Vagina (tissue), 2 donors: ENCODE measurements at places on chromosomes 12 and 14.

DNA sequence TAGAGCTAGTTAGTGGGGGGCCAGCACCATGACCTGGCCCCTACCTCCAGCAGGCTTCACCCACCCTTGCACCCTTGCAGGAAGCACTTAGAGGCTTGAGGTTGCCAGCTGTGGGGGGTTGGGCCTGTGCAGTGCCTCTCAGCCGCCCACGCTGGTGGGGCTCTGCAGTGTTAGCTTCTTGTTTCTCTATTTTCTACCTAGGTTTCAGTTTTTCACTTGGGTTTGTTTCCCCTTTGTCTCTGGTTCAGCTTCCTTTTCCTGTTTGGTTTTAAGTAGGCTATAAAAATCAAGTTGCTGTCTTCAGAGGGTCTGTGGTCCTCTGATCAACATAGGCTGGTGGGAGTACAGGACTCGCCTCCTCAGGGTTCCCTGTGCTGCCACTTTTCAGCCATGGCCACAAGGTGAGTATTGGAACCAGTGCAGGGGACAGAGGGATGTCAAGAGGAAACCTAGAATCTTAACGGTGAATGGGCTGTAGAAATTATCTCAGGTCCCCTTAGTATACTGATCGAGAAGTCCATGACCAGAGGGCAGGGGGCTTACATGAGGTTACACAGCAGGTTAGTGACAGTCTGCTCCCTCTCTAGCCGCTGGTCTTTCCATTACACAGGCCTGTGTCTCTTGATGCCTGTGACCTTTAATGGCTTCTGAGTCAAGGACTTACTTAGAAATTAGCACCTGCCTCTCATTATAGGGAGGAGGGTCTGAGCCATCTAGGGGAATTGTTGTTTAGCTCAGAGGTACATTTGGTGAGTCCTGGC is at the start of gene EVL:
TSS of gene EVL (plus strand) at position 312 of the 761 bp plus-strand sequence. CDS start at position 391, 79 bp downstream.
- no peak for DNase-seq

- peak; percentile 77 for DNase-seq
Observed at GRCh38 chr14:72607386-72608130, 286.3 kb downstream of the DPF3 start.

DNA sequence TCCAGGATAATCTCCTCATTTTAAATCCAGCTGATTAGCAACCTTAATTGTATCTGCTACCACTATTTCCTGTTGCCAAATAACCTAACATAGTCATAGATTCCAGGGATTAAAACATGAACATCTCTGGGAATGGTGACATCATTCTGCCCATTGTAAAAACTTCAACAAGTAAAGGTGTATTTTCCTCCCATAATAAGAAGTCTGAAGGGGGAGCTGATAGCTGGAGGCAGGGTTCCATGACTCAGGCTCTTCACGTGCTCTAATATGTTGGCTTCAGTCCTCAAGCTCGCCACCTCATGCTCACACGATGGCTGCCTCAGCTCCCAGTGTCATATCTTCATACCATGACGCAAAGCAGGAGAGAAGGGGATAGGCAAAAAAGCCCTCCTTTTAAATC is 172.0 kb upstream of the VASH1 start:
- DNase-seq, result no peak

DNA sequence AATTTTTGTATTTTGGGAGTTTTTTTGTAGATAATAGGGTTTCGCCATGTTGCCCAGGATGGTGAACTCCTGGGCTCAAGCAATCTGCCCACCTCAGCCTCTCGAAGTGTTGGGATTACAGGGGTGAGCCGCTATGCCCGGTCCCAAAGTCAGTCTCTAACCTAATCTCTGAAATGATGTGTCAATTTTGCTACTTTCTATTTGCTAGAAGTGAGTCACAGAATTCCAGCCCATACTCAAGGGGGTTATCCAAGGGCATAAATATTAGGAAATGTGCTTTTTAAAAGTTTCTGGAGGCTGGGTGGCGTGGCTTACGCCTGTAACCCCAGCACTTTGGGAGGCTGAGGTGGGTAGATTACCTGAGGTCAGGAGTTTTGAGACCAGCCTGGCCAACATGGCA is 40.5 kb downstream of the RESF1 start:
- DNase-seq, result no peak

DNA sequence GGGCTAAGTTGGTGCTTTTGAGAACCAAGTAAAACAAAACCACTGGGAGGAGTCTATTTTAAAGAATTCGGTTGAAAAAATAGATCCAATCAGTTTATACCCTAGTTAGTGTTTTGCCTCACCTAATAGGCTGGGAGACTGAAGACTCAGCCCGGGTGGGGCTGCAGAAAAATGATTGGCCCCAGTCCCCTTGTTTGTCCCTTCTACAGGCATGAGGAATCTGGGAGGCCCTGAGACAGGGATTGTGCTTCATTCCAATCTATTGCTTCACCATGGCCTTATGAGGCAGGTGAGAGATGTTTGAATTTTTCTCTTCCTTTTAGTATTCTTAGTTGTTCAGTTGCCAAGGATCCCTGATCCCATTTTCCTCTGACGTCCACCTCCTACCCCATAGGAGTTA is 1.8 kb upstream of the RAB5B start:
- DNase-seq, result no peak

GRCh38 chr12:106976668-106977067 is 10.3 kb downstream of the MTERF2 start:
- DNase-seq, result no peak

GRCh38 chr14:76566439-76566838 is 190.5 kb downstream of the ESRRB start:
- DNase-seq, result no peak

GRCh38 chr12:6784761-6785160 is 4.6 kb upstream of the CD4 start:
- DNase-seq, result no peak

DNA sequence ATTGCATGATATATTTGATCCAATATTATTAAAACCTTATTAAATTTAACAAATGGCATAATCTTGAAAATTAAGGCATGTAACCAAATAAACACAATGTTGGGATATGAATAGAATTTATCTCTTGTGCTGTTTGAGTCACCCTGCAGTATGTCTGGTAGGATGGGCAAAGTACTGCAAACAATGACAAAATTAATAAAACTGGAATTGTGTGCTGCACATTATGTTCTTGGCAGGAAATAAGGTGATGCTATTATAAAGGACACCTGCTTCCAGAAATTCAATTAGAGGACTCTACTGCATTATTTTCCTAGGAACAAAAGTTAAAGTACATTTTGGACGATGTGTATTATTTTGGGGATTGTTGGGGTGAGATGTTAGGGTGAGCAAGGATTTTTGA is 132.7 kb downstream of the PPFIA2 start:
- DNase-seq, result no peak

DNA sequence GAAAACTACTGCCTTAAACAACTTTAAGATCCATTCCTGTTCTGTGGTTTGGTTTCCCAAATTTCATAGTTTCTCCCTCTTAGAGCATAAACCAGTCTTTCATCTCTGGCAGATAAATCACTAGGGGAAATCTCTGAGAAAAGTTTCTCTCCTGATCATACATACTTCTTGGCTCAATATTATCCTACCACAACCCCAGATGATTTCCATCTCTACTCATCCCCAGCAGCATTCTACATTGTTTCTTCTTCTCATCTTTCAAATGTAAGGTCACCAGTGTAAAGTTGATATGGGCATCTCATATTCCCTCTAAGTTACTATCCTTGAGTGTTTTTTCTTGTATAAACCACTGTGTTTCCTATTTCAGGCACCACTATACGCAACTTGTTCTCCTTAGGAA is 45.9 kb upstream of the PLEKHG7 start:
- DNase-seq, result no peak

DNA sequence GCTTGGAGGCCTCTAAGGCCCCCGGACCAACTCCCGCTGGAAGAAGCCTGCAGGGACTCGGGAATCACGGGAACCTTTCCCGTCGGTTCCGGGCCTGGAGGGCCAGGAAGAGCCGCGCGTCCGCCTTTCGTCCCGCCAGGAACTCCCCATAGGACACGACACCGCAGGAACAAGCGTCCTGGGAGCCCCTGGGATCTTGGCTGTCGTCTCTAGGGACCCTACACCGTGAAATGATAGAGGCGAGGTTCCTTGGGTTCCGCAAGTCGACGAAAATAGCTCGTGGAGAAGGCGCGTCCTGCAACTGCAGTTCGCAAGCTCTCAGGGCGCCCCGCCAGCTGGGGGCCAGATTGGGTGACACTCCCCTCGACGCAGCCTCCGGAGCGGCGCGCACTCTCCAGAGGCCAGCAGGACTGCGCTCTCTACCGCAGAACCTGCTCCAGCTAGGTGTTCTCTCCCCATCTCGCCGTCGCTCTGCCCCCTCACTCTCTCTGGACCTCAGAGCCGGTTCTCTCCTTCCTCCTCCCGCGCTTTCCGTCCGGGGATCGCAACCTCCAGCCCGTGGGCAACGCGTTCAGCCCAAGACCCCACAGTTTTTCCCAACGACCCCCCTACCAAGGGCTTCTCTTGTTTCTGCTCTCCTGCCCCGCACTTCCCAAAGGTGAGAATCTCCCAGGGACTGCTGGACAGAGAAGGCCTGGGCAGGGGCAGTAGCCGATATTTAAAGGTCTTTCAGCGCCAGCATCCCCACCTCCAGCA is 776 bp downstream of the BMP4 start:
- no peak for DNase-seq

- DNase-seq, result no peak
Observed at GRCh38 chr14:104696671-104697316, 7.4 kb downstream of the INF2 start.

GRCh38 chr14:36167431-36167830 is 9.1 kb downstream of the PTCSC3 start:
- no peak for DNase-seq

DNA sequence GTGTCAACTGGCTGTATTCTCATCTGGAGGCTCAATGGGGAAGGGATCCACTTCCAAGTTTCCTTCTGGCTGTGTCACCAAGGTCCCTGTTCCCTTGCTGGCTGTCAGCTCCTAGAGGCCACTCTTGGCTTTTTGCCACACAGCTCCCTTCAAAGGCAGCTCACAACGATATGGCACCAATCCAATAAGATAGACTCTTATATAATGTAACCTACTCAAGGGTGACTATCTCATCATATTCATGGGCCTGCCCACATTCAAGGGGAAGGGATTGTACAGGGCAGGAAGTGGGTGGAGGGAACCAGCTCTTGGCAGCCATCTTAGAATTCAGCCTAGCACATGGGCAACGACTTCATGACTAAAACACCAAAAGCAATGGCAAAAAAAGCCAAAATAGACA is 98.7 kb upstream of the PLXNC1 start:
- DNase-seq, result no peak

DNA sequence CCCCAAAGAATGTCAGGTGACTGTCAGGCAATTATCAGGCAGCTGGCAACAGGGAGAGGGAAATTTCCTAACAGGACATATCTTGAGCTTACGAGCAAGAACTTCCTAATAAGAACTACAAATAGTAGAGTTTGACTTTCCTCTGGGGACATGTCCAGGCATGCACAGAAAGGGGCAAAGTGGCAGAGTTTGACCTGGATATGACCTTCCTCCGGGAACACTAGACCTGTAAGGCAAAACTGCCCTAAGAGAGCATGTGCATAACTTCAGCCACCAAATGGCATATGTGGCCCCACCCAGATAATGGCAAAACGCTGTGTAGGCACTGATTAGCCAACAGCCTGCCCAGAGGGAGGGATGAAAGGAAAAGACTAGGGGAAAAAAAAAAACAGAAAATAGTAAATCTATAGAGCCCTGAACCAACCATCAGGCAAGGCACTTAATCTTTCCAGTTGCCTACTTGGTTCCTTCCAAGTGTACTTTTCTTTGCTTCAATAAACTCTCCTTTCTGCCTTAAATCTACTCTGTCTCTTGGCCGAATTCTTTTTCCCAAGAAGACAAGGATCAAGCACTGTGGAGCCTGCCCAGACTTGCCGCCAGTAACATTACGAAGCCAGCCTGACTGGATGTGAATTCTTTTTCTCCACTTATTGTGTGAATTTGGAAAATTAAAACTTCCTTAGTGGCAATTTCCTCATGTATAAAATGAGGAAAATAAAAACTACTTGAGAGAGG is 164.1 kb downstream of the SPTSSA start:
- no peak for DNase-seq

DNA sequence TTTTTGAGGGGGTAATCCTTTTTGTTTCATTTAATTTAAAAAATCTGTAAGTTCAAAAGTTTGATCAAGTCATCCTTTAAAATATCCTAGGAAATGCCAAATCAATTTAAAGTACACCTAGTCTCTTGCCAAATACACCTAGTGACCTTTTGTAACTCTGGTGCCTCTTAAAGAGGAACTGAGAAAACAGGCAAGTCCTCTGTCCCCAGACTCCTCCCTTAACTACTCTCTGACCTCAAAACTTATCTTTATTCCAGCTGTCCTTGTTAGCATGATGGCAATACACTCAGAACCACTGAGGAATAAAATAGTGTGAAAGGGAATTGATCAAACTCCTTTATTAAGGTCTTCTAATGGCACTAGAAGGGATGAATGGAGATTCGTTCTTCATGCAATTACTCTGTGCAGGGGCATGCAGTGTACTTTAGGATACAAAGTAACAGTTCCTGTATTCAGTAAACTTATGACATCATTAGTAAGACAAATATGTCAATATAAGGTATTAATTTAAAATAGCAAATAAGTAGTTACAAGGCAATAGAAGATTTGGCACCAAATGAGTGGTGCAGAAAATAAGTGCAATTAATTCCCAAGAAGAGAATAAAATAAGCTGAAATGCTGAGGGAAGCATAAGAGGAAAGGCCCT is 3.3 kb downstream of the FAR2 start:
- DNase-seq, result no peak

- no peak for DNase-seq
Observed at GRCh38 chr12:820336-820735, 68.0 kb downstream of the WNK1 start.

GRCh38 chr12:14454098-14454907 is 88.8 kb downstream of the ATF7IP start:
- DNase-seq, result no peak

DNA sequence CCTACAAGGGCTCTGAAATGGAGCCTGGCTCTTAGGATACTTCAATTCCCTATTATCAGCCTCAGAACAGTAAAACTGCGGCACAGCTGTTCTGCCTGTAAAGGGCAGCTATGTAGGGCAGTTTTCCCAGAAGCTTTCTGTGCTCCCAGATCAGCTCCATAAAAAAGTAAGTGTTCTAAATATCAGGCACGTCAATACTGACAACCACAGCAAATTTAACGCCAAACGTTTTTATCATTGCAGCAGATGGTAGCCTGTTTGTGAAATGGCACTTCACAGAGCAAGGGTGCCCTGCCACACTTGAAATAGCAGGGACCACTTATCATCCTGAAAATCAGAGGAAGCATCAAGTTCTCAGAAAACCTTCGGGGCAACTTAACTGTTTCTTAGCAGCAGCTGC is 54.8 kb upstream of the PTHLH start:
- no peak for DNase-seq

- no peak for DNase-seq
Observed at GRCh38 chr12:124505001-124505818, 62.2 kb downstream of the NCOR2 start.

DNA sequence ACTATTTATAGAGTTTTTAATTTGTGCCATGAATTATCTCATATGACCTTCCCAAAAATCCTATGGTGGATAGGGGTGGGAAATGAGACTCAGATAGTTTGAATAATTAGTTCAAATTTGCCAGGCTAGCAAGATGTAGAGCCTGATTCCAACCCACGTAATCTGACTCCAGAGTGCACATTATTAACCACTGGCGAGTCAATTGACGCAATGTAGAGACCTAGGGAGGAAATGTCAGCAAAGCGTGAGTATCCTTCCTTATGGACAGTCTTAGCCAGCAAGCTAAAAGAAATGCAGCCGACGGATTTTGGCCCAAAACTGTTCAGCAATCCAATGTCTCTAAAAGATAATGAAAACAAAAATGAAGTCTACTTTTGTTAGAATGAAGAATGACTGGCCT is 193.3 kb upstream of the KRR1 start:
- no peak for DNase-seq

GRCh38 chr14:56195704-56196103 is 77.5 kb downstream of the PELI2 start:
- no peak for DNase-seq
